ENCODE measurements at places on chromosomes 6 and 20.

GRCh38 chr20:37972256-37973058 is 60.8 kb downstream of the TTI1 start:
- no peak for DNase-seq

DNA sequence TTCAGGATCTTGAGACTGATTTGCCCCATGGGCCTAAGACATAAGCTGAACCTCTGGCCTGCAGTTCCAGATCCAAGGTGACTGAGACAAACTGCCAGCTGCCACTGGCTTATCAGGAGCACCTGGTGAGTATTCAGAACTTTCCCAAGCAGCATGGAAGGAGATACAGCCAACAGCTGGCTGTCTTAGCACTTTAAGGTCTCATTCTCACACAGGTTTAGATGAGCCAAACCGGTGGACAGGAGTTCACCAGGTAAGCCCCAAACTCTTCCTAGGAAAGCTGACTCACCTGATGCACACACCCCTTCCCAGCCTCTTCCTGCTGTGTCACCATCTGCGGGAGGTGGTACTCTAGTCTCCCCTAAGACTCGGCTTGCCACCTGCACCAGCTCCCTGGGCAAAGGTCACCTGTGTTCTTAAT is at the start of gene BANF2:
TSS of gene BANF2 (plus strand) at position 36 of the 421 bp plus-strand sequence. CDS start 25,060 bp downstream, outside the sequence.
- DNase-seq: no peak

DNA sequence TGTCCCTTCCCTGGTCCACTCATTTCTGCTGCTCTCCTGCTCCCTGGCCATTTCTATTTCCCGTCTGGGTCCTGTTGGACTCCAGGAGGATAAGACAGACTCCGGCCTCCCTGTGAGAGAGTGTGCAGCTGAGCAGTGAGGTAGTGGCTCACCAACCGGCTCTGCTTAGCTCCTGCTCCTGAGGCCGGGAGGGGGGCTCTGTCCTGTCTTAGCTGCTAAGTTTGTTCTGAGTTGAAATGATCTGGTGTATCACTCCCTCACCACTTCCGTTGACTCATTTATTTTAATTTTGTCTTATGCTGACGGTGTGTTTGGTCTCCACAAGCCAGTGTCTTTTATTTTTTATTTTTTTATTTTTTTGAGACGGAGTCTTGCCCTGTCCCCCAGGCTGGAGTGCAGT is 148.5 kb upstream of the PDE10A start:
- DNase-seq: no peak

- no peak for DNase-seq
Observed at GRCh38 chr6:64591676-64592036, 956.1 kb downstream of the PHF3 start.

GRCh38 chr20:33097001-33097400 is 17.6 kb downstream of the BPIFB4 start:
- no peak for DNase-seq

DNA sequence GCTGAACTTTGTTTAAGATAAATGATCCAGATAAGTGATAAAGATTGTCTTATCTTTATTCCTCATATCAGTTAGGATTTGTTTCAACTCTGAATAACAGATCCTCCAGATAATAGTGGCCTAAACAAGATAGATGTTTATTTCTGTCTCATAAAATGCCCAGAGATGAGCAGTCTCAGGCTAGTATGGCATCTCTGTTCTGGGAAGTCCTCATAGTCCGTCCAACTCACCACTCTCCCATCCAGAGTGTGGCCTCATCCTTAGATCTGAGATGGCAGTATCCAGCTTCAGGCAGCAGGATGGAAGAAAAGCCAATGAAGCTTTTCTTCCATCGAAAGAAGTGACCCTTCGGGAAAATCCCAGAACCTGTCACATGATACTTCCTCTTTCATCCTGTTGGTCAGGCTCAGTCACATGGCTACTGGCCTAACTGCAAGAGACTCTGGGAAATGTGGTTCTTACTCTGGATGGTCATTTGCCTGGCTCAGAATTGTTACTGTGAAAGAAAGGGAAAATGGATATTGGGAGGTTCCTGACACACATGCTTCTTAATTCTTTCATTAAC is 29.4 kb upstream of the TAGAP start:
- peak; percentile 86 for DNase-seq

- DNase-seq: no peak
Observed at GRCh38 chr20:31664696-31665354, 27.1 kb downstream of the COX4I2 start.

DNA sequence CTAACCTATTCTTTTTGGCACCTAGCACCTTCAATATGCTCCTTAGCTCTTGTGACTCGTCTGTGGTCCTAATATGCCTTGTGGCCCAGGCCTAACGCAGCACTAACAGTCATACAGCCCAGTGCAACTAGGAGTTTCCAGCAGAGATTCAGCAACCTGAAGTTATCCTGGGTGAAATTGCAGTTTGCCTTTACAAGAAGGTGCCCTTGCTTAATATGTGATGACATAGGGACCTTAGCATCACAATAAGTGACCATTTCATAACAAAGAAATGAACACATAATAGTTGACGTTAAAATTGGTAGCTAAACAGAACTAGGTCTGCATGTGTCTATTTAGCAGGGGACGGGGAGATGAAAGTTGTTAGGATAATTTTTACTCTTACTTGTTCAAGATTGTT is 10.1 kb downstream of the FIG4 start:
- DNase-seq: no peak

DNA sequence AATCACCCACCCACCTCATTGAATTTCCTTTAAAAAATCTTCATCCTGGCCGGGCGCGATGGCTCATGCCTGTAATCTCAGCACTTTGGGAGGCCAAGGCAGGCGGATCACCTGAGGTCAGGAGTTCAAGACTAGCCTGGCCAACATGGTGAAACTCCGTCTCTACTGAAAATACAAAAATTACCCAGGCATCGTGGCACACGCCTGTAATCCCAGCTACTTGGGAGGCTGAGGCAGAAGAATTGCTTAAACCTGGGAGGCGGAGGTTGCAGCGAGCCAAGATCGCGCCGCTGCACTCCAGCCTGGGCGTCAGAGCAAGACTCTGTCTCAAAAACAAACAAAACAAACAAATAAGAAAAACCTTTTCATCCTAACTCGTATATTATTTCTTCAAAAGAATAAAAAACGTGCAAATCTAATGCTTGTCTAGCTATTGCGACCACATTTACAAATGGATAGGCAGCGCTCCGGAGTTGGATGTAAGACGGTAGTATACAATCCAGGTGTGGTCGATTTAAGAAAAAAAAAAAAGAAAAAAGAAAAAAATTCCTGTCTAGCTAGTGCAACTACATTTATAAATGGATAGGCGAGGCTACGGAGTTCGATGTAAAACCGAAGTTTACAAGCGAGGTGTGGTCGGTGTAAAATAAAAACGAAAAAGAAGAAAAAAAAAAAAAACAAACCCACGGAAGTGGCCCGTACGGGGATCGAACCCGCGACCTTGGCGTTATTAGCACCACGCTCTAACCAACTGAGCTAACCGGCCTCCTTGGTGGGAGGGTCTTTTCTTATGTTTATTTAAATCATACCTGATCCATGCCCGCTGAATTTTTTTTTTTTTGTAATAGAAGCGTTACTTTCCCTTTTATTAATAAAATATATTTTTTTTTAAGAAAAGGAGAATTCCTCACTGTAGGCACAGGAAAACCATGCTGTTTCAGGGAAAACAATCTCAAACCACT is 70.7 kb upstream of the PRSS16 start:
- peak; percentile 69 for DNase-seq

DNA sequence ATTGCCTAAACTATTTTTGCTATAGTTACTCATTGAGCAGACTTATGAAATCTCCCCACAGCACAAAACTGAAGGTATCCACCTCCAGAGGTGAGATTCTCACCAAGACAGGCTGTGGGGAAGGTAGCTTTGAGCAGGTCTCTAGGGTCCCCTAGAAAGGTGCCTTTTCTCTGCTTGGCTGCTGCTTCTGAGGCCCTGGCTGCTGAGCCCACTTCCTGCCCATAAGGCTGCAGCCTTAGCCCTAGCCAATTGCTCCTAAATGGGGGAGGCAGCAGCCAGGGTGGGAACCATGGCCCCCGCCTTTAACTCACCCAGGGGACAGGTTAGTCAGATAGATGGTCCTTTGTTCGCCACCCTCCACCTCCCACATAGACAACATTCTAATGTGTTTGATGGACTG is 3.6 kb downstream of the NT5E start:
- no peak for DNase-seq

DNA sequence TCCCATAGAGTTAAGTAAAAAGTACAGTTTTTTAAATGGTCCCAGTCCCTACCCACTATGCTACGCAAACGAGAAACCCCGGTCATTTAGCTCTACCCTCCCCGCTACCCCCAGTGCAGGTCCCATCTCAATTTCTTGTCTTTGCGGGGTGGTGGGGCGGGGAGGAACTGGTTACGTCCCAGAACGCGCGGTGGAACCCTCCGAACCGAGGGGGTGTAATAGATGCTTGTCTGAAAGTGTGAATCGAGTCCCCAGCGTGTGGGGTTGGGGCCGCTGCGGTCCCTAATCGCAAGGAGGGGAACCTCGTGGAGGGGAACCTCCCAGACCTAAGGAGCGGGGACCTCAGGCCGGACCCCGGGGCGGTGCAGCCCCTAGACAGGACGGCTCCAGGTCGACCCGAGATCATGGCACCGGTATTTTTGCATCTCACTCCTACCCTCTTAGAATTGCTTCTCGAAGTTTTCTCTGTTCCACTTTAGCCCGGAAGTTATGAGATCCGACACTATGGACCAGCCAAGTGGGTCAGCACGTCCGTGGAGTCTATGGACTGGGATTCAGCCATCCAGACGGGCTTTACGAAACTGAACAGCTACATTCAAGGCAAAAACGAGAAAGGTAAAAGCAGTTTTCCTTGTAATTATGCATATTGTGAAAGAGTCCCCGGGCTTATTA is 779 bp downstream of the HEBP2 start:
- DNase-seq: no peak

DNA sequence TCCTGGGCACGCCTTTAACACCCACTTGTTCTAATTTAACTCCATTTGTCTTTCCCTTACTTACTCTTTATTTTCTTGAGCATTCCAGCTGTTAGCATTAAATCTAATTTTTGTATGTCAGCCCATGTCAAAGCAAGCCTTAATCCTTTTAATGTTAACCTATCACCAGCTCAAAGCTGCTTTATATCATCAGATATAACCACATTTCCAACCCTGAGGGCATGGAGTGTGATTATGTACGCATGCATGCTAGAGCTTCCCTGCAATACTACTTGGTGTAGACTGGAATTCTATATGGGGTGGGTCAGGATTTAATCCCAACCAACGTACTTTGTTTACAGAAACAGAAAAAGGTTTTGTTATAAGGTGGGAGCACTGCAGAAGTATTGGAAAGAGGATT is 139.4 kb upstream of the HMGN3 start:
- peak; percentile 79 for DNase-seq

DNA sequence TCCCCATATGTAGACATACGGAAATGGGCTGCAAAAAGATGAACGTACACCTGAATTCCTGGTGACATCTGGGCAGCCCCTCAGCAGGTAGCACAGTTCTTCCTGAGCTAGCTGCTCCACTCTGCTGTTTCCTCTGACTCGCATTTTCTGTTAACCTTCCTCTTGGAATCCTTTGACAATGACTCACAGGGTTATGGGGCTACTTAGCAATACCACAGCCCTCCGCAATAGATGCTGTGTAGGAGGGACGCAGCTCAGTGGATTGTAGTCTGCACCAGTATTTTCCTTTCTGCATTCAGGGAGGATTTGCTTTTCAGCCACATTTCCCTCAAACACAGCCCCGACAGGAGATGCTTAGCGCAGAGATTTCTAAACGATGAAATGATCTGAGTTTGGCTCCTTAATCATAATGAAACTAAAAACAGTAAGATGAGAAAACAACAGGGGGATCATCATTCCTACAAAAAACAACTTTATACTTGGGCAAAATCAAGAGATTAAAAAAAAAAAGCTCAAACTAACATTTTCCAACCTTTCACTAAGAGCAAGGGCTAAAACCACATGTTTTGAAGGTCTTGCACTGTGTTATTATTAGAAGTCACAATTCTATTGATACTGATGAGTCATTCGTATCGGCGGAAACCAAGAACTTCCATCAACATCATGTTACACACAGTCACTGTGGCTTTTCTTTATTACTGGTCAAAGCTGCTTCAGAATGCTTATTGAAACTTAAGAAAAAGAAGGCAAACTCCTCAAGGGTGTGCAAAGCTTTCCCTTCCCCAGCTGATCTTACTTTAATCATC is 12.2 kb downstream of the BACH2 start:
- DNase-seq: peak; percentile 79

DNA sequence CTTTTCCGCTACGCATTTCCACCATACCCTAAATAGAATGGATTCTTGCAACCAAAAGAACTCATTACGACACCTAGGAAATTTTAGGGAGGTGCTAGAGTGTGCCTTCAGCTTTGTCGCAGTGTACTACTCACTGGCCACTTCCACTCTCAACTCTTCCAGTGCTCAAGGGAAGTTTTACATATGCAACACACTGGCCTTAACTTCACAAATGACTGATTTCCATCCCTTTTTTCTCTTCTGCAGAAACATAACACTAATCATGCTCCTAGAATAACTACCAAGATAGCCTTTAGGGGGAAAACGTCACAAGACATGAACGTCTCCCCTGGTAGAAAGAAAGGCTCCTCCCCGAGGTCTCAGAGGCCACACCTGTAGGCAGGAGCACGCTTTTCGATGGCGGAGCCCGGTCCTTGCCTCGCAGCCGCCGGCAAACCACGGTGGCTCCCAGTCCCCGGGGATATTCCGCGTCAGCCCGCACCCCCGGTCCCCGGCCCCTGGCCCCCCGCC is 584 bp downstream of the LYRM4 start:
- peak; percentile 55 for DNase-seq

- DNase-seq: no peak
Observed at GRCh38 chr6:139448051-139448649, 73.7 kb upstream of the CITED2 start.

GRCh38 chr6:107819964-107820337 is 4.2 kb downstream of the SCML4 start:
- DNase-seq: peak; percentile 8

DNA sequence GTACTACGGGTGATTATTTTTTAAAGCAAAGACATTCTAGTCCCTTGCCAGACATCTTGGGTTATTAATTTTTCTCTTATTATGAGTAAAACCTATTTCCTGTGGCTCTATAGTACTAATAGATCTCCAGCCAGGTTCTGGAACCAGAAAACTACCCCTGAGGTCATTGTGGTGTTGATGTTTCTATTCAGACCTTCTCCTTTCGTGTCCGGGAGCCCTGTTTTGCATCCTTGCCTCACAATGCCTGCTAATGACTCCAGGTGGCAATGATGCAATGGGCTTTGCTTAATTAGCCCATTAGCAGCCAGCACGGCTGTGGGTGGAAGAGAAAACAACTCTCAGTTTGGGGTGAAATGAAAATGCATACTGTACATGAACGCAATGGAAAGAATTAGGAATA is 62.9 kb upstream of the ARG1 start:
- DNase-seq: no peak

- DNase-seq: no peak
Observed at GRCh38 chr6:147406783-147407182, 101.7 kb upstream of the SAMD5 start.

DNA sequence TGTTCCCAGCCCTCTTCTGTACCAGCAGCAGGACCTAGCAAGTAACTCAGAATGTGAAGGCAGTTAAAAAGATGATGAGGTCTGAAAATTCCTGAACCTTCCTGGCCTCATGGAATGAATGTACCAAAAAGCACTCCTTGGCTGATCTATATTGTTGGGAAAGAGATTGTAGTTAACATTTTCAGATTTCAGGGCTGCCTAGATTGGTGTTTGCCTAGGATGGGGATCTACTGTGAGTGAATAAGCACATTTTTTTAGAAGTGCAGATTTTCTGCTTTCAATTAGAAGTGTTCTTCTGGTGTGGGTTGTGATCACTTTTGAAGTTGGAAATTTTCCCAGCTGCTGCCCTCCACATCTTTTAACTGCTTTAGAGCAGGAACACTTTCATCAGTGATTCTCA is 6.2 kb downstream of the MYLIP start:
- DNase-seq: no peak
